ENCODE measurements at places on chromosomes 12 and 14.
A peak's percentile ranks its signal among the peaks of the same experiment; 100 is the strongest.

DNA sequence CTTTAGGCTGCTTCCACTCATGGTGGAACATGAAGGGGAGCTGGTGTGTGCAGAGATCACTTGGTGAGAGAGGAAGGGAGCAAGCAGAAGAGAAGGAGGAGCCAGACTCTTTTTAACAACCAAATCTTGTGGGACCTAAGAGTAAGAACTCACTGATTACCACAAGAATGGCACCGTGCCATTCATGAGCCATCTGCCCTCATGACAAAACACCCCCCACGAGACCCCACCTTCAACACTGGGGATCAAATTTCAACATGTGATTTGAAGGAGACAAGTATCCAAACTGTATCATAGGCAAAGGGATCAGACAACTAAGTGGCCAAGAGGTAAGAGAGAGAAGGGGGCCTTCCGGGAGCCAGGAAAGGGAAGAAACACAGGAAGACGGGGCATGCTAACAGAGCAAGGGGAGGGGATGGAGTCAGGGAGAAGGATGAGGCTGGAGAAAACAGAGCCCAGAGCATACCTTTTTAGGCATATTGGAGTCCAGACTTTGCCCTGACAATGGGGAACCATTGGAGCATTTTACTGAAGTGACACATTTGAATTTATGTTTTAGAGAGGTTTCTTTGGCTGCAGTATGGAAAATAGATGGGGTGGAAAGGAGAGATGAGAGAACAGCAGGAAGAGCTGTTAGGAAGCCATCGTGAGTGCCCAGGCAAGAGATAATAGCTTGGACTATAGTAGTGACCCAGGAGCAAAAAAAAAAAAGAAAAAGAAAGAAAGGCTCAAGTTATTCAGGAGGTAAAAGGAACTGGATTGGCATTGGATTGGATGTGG lies 204.4 kb upstream of the NUDT4 start:
- DNase-seq = no peak

DNA sequence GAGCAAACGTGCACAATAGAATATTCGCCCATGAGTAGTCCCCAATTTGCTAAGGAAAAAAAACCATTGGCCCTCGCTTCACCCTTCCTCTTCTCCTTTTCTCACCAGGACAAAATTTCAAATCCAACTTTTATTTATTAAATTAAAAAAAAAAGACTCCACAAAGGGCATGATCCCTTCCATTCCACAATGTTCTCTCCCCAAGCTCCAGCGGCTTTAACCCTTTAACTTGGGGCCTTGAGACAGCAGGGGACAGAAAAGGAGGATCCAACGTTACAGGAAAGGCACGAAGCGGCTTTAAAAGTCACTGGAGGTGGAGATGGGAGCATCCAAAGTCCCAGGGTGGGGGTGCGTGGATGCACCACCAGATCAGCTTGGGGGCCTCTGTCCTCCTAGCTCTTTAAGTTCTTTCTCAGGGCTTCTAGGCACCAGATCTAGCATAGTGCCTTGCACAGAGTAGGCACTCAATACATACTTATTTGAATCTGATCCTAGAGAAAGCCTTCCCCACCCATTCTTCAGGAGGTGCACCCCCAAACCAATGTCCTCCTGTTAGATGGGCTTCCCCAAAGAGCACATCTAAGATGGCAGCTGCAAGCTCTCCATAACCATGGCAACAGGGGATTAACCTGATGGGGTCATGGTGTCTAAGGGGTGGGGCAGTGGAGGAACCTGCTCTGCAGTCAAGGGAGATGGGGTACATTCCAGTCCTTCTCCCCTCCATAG lies 5.2 kb upstream of the AAAS start:
- no peak for DNase-seq

- DNase-seq = no peak
These were observed 2.8 kb downstream of the TNS2 start for GRCh38 chr12:53052419-53053217.

- no peak for DNase-seq
These were observed 44.7 kb upstream of the KCNJ8 start for GRCh38 chr12:21819236-21819635.

GRCh38 chr12:44053549-44054127 lies 217.8 kb downstream of the TMEM117 start:
- DNase-seq = no peak

GRCh38 chr12:48279101-48279500 lies 71.6 kb downstream of the ZNF641 start:
- no peak for DNase-seq

DNA sequence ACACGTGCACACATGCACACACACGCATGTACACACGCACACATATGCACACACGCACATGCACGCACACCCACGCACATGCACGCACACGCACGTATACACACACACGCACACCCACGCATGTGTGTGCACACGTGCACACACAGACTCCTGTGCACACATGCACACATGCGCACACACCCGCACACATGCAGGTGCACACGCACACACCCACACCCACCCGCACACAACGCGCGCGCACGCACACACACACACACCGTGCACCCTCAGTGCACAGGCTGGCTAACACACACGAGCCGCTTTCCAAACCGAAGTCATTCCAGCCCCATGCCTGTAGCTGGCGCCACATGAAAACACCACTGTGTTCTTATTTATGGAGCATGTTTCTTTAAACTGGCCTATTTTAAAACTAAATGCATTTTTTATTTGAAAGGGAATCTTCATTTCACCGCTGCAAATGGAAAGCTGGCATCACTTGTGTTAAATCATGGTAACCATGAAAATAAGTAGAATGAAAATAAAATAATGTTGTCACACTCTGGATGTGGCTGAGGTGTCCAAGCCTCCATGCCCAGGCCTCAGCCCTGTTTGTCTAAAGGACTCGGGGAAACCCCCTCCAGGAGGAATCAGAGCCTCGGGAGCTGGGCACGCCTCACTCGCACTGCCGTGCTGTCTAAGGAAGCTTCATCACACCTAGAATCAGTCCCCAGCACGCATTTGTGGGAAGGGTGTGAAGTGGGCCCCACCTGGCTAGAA lies 45.1 kb downstream of the GALNT9 start:
- no peak for DNase-seq

GRCh38 chr12:22874151-22874550 lies 249.2 kb downstream of the ETNK1 start:
- no peak for DNase-seq

DNA sequence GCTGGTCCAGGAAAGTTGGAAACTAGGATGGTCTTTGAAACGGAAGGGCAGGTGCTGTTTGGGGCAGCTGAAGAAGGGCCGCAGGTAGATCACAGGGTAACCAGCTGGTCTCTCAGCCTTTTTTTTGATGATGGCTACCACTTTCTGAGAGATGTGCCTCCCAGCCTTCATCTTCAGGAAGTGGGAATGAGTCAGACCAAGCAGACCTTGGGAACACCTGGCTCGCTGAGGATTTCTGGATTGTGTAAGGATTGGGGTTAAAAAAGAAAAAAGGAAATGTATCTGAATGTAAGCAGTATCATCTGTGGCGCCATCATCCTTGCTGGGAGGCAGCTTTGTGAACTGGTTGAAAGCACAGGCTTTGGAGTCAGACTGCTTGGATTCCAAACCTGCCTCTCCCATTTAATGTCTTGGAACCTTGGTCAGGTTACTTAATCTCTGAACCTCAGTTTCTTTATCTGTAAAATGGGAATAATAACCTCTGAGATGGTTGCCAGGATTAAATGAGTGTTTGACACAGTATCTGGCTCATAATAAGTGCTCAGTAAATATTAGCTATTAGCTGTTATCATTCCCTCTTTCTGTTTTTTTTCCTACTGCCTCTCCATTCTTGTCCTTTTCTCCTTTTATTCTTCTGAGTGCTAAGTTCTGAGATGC lies 1.7 kb downstream of the PRPF40B start:
- no peak for DNase-seq

DNA sequence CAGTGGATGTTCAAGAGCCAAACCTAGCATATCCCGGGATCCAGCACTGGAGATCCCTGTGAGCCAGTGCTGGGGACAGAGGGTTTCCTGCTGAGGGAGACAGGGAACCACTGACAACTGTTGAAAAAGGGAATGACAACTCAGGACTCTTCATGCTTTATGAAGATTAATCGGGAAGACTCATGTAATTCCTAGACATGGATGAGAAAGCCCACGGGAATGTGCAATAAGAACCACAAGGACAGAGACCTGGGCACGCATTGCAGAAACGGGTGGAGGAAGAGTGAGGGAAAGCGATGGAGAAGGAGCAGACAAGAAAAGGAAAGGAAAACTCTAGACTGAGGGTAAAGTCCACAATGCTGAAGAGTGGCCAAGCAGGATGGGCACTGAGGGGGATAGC lies 296.0 kb downstream of the PCNX1 start:
- no peak for DNase-seq

DNA sequence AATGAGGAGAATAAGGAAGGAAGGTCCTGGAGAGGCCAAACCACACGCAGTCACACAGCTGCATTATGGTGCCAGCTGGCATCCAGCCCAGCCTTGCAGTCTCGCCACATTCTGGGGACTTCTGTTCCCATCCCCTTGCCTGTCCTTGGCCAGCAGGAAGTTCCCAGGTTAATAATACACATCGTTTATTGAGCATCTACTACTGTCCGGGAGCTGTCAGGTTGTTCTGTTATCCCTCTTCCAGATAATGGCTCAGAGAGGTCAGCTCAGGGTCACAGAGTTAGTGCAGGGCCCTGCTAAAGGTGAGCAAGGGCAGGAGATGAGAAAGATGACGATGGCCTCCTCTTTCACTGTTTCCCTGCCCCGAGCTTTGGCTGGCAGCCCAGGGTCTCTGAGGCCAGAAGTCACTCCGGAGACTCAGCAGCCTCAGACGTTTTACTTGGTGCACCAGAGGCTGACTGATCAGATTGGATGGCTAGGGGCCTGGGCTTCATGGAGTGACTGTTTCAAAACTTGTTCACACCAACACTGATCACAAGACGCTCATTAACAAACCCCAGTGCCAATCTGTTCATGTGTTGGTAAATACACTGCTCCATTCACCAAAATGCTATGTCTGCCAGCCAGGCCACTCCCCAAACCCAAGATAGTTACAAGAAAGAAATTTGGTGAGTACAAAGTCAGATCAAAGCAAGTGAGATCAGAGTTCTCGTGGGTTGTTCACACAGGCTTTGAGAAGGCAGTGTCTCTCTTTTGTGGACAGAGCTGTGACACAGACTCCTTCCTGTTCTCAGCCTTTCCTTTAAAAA lies 79.2 kb downstream of the B4GALNT3 start:
- peak; percentile 65 for DNase-seq

DNA sequence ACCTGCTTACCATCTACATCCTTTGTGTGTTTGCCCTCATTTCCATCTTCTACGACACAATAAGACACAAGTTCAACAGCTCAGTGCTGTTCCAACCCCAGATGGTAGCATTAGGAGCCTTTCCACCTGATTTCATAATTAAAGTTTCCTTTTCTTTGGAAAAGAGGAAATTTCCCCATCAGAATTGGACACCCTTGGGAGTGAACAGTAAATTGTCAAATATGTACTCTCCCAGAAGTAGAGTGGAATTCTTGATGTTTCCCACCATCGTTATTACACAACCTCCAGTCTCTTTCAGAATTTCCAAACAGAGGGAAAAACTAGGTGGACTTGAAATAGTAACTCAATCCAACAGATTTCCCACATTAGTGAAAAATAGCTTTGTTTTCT lies 337.6 kb upstream of the OR4E1 start:
- no peak for DNase-seq

DNA sequence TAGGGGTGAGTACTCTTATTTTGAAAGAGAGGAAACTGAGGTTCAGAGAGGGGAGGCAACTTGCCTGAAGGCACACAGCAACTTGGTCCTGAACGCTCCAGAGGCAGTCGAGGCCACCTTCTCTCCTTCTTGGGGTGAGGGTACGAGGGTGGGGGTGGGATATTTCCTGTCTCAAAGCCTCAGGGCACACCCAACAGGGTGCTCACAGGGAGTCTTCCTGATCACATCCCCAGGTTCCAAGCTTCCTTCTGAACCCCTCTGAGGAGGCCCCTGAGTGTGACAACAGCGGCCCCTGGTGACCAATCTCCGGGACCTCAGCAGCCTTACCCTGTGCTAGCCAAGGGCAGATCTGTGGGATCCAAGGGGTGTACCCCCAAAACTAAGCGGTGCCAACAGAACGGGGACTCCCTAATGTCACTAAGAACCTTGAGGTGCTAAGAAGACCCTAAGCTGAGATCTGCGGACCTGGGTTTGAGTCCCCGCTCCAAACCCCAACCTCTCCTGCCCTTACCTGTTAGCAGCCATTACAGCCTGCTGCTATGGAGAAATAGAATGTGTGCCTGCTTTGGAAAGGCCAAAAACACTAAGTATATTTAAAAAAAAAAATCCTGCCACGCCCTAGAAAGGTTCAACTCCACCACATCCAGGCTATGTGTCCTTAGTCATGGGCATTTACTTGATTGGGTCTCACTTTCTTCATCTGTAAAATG lies 57.9 kb downstream of the TRPV4 start:
- DNase-seq = peak; percentile 58

DNA sequence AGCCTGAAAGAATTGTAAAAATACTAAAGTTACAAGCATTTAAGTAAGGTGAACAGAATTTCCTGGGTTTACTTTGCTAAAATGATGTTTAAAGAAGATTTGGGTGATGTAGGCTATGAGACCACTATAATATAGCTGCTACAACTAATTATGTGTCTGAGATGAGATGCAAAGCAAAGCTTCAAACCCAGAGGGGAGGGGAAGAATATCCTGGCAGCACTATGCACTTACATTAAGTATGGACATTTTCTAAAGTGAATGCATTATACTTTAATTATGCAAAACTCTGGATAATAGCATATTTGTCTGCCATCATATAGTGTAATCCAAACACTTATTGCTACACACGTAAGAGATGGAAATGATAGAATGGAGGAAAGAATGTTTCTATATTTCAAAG lies 1003.7 kb downstream of the GALC start:
- DNase-seq = no peak

DNA sequence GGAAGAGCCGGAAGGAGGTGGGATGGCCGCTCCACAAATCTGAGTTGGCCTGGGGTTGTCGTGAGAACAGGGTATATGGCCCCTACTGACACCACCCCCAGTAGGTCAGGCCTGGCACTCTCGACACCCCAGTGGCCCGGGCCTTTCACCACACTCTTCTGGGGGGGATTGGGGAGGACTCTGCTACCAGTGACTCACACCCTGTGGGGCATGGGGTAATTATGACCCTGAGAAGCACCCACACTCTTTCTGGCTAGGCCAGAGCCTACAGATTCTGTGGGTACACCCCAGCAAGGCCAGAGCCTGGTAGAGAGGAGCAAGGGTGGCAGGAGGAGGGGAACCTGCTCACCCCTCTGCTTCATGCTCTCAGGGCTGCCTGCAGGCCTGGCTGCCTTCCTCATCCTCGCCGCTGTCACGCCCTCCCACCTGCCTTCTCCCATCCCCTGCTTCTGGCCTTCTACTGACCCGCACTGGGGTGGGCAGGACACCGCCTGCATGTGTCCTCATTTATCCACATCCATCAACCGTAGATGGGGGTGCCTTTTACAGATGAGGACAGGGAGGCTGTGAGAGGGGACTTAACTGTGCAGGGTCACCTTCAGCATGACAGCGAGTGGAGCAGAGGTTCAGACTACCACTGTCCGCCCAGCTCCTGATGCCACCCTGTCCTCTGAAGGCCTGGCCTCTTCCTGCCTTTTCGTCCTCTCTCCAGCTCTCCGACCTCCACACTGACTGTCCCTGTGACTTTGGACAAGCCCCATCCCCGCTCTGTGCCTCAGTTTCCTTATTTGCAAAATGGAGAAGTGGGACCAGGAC lies 18.4 kb downstream of the ASB2 start:
- no peak for DNase-seq

GRCh38 chr12:85627584-85627983 lies 208.6 kb downstream of the RASSF9 start:
- no peak for DNase-seq

- DNase-seq = no peak
These were observed 512.4 kb upstream of the TMPO start for GRCh38 chr12:98002887-98003493.

Measured in CD4-positive, alpha-beta T cell treated with Interferon gamma for 1 hour (primary cell).